ENCODE measurements at places on chromosomes 11 and 22.

- DNase-seq = no peak
These were observed 6.3 kb downstream of the TCP11L1 start for GRCh38 chr11:33045551-33046255.

GRCh38 chr11:105206633-105207032, 67.1 kb upstream of the CARD18 start:
- no peak for DNase-seq

DNA sequence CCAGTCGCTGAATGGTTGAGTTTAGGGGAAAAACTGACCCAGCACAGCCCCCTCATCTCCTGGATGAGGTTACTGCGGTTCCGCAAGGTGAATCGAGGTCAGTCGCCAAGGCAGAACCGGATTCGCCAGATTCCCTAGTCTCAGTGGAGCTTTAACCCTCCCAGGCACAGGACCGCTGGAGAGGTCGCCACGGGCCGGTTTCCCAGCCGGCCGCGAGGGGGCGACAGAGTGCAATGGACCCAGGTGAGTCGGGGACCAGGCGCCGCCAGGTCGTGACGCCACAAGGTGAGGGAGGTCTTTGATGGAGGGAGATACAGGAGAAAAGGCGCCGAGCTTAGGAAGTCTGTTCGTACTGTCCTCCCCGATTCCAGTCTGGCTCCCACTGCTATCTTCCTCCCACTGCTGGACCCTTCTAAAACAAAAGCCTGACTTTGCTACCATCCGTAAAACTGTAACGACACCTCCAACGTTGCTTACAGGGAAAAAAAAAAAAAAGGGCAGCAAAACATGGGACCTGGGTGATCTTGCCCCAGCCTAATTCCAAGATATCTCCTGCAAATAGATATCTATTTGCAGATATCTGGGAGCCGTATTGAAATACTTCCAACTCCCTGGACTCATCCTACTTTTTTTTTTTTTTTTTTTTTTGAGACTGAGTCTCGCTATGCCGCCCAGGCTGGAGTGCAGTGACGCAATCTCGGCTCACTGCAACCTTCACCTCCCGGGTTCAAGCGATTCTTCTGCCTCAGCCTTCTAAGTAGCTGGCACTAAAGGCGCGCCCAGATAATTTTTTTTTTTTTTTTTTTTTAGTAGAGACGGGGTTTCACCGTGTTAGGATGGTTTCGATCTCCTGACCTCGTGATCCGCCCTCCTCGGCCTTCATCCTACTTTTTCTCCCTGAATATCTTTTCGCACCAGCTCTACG, 1.4 kb upstream of the GGA1 start:
- peak; percentile 90 for DNase-seq

- no peak for DNase-seq
These were observed 185.8 kb upstream of the POU2AF2 start for GRCh38 chr11:111059726-111060125.

GRCh38 chr11:128936606-128937251, 5.9 kb downstream of the TP53AIP1 start:
- DNase-seq = peak; percentile 22

DNA sequence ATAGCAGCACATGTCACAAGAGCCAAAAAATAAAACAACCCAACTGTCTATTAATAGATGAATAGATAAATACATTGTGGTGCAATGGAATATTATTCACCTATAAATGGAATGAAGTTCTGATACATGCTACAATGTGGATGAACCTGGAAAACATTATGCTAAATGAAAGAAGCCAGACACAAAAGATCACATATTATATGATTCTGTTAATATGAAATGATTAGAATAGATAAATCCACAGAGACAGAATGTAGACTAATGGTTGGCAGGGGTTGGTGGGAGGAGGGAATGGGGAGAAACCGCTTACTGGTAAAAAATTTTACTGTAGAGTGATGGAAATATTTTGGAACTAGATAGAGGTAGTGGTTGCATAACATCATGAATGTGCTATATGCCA, 32.9 kb upstream of the RRM1 start:
- no peak for DNase-seq

- no peak for DNase-seq
These were observed 8.7 kb downstream of the DPP3 start for GRCh38 chr11:66488957-66489356.

DNA sequence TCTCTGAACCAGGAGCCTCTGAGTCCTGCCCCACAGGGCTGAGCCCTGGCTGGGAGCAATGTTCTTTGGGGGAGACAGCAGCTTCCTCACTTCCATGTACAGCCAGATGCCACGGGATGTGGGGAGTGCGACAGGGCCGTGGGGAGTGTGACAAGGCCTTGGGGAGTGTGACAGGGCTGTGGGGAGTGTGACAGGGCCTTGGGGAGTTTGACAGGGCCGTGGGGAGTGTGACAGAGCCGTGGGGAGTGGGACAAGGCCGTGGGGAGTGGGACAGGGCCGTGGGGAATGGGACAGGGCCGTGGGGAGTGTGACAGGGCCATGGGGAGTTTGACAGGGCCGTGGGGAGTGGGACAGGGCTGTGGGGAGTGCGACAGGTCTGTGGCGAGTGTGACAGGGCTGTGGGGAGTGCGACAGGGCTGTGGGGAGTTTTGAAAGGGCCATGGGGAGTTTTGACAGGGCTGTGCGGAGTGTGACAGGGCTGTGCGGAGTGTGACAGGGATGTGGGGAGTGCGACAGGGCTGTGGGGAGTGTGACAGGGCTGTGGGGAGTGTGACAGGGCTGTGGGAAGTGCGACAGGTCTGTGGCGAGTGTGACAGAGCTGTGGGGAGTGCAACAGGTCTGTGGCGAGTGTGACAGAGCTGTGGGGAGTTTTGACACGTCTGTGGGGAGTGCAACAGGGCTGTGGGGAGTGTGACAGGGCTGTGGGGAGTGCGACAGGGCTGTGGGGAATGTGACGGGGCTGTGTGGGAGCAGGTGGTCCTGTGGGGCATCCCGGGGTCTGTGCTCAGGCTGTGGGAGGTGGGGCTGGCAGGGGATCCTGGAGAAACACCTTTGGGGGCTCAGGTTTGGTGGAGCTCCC, 6.6 kb upstream of the KRTAP5-6 start:
- no peak for DNase-seq

- no peak for DNase-seq
These were observed 25.7 kb upstream of the TUB start for GRCh38 chr11:8055091-8055835.

DNA sequence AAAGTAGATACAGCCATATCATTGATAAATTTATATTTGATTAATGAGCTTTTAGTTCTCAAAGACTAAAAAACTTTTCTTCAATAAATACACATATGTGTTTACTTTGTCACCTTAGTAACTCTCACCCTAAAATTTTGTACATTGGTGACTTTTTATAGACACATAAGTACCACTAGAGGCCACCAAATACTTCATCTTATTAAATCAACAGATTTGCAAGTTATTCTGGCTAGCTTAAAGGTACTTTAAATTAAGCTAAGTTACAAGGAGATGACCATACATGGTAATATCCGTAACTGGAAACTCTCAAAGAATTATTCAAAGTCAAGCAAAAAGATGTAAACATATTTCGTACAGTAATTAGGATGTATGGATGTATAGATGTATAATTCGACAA, 112.2 kb downstream of the SBF2 start:
- no peak for DNase-seq

DNA sequence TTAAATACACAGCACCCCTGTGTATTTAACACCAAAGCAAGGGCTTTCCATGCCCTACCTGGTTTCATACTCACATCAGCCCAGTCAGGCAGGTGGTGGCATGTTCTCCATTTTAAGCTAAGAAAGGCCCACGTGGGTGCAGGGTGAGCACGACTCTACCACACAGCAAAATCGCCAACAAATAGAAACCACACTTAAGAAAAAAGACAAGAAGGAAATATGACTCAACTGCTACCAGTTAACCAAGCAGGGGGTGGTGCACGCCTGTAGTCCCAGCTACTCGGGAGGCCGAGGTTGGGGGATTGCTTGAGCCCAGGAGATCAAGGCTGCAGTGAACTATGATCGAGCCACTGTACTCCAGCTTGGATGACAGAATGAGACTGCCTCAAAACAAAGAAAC, 35.2 kb upstream of the TFIP11 start:
- DNase-seq = no peak

DNA sequence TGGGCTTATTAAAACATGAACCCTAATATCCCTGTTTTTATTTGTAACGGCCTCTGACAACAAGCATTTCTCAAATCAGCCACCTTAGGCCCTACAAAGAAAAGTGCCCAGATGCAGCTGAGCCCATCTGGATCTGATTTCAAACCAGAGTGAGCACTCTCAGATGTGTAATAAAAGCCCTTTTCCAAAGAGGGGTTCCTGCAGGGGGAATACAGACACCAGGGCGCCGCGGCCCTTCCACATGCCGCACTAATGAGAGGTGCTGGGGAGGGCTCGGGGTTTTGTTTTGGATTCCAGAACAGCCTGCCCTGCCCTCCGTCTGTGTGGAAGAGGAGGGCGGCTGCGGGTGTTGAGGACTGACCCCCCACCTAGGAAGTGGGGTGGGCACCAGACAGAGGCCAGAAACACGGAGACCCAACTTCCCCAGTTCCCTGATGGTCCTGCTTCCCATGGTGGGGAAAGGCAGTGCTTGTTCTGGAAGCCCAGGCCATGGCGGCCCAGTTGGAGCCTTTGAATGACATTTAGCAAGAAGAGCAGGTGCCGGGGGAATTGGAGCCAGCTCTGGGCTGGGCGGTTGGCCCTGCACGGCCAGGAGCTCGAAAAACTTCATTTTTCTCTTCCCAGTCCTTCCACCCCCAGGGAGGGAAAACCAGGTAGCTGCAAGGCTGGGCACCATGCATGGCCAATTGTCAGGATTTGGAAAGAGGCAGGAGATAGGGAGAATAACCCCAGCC, 63.7 kb downstream of the MACROD1 start:
- DNase-seq = no peak

DNA sequence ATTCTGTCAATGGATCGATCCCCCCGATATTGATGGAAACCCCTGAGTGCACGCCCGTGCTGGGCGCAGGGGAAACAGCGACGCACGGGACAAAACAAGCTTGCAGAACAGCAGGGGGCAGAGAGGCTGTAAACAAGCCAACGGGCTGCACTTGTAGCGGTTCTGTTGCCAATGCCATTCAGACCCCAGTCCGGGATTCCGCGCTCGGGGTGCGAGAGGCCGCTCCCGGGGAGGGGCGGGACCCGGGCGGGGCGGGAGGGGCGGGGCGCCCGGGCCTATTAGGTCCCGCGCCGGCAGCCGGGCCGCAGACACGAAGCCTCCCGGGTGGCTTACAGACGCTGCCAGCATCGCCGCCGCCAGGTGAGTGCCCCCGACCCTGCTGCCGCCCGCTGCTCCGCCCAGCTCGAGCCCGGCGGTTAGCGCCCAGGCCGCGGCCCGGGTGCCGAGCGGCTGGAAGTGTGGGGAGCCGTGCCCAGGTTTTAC, at the start of gene BIK:
BIK (plus strand) TSS at position 307 of the 483 bp plus-strand sequence. CDS start 13,273 bp downstream, outside the sequence.
- peak; percentile 52 for DNase-seq

GRCh38 chr11:113632981-113633380, 73.1 kb downstream of the TMPRSS5 start:
- no peak for DNase-seq

All from NCI-H1417 (cell line).